Body of pancreas (tissue), 4 donors: ENCODE measurements at places on chromosomes 7 and 10.
A peak's percentile ranks its signal among the peaks of the same experiment; 100 is the strongest.

DNA sequence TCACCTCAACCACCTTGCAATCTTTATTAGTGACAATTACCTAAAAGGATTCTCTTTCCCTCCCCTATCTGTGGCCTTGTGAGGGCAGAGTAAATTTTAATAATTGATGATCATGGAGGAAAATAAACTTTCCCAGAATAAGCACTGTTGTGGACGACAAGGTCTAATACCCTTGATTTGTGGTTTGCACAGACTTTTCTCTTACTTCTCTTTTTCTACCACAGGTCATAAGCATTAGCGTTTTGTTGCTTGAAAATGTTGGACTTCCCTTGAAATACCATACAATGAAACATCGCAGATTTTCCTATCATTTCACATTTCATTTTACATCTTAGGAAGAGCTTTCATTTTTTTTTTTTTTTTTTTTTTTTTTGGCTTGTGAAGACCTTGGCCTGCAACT, 188.1 kb upstream of the TMEM72 start:
- no peak for DNase-seq

GRCh38 chr10:538895-539294, 150.6 kb downstream of the DIP2C start:
- DNase-seq = no peak

DNA sequence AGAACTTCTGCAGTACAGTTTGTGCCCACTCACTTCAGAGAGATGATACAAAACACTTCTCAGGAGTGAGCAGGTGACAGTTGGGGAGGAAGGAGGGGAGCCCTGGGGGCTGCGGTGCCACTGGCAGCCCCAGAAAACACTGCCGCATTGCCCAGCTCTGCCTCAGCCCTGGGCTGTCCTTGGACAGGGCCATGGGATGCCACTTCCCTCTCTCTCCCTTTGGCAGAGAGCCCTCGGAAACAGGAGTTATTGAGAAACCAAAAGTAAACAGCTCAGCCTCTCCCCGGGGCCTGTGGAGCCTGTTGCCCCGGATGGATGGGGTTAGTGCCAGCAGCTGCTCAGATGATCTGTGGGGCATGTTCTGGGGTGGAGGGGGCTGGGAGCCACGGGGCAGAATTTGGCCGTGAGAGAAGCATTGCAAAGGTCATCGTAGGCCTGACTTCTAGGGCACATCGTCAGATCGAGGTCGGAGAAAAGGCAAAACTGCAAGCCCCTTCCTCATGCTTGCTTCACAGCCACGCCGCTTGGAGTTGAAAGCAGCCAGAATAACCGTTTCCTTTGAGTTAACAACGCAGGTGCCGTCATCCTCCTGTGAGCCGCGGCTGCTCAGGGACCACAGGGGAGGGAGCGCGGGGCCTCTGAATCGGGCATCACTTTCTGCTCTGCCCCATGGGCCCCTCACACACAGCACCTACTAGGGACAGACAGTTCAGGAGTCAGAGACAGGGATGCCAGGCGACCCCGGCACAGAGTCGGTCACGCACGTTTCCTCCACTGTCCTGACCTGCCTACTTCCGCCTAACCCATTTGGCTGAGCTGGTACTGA, 256.4 kb downstream of the CAMK1D start:
- DNase-seq = peak; percentile 86

GRCh38 chr7:136392856-136393255, 415.7 kb upstream of the MTPN start:
- no peak for DNase-seq

DNA sequence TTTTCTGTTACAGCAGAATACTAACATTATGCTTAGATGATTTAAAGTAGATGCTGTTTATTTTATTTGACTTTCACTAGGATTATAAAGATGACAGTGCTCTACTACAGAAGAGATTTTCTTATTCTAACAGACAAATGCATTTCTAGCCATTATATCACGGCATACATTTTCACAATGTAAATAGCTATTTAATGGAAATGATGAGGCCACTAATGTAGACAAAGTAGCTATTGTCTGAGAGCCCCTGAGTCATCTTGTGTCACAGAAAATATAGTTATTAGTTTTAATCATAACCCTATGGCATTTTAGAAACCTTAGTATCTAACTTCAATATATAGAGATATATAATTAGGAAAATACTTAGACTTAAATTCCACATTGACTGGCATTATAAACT, 158.0 kb upstream of the AHR start:
- DNase-seq = no peak

DNA sequence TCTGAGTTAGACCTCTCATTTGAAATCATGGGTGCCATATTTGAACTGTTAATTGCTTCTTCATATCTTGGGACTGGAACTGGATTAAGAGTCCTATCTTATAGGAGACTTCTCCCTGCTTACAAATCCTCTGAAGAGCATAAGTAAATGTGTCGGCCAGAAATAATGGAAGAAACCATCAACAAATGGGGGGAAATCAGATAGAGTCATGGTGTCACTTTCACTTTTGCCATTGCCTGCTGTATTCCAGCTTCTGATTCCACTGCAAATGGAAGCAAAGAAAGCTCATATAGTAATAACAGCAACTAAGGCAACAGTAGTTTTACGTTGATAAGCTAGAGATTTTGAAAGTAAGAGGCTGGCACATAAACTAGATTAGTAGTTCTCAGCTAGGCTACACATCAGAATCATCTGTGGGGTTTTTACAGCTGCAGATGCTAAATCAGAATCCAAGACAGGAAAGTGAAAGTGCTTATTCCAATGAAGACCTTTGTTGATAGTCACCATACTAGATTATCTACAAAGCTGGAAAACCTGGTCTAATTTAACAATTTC, 12.3 kb upstream of the CRPPA start:
- DNase-seq = no peak

GRCh38 chr7:37275078-37275710, 173.5 kb downstream of the ELMO1 start:
- DNase-seq = no peak

DNA sequence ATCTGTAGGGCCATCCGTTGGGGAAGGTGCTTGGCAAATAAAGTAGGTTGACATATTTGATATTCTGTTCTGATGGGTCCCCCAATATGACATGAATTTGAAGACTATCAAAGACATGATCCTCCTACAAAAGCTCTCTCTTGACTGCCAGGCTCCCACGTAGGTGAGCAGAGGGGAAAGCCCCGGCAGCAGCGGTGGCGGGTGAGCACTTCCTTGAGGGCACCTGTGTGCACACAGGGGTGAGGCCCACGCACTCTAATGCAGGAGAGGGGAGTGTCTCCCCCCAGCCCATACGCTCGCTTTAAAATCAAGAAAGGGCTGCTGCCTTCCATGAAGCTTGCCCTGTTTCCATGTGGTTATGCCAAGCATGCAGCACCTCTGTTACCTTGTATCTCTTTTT, 100.4 kb downstream of the TAX1BP1 start:
- DNase-seq = no peak

DNA sequence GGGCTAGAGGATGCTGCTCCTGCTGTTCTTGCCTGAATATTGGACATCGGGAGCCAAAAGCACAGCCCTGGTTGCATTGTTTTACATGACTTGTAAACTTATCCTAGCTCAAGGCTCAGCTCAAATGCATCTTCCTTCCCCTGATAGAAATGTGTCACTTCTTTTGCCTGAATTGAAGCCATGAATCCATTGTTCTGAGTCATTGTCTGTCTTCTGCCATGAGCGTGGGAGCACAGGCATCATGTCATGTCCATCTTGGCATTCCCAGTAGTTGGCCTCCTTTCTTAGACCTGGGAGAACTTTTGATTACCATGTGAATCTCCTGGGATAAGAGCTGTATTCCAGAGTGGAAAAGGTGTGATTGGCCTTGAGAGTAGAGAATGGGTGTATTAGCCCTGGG, 54.1 kb upstream of the OPN4 start:
- DNase-seq = no peak

GRCh38 chr7:14579971-14580370, 322.6 kb downstream of the DGKB start:
- DNase-seq = no peak

DNA sequence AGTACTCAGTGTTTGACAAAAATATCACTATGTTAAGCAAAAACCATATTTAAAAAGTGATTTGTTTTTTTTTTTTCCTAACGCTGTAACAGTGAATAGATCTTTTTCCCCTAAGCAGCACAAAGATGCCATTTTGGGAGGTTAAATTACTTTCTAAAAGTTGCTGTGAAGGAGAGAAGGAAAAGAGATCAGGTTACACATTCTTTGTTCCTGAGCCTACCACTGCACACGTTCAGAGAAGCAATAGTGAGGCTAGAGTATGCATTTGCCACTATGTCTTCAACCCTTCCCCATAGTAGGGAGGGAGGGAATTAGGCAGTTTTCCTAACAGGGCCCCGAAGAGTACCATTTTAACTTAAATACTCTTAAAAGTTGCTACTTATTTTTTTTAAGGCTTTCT, 38.9 kb downstream of the BMPR1A start:
- DNase-seq = no peak

DNA sequence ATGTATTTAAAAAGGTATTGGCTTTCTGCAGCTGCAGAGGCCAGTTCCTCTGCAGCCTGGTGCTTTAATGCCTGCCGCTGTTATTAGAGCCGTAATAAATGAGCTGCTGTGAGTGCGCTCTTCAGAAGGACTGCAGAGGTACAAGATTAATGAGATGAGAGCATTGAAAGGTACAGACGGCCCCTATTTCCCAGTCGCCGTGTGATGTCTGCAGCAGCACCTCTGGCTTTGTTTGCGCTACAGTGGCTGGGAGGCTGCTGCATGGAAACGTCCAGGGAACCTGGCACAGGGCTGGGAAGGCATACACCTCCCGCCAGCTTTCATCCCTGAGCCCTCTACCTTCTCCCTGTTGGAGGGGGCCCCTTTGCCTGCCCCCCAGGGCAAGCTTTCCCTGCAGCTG, 383.8 kb upstream of the ZMIZ1 start:
- DNase-seq = peak; percentile 38

- DNase-seq = no peak
Observed at GRCh38 chr10:1372212-1372611, 316.0 kb downstream of the WDR37 start.

DNA sequence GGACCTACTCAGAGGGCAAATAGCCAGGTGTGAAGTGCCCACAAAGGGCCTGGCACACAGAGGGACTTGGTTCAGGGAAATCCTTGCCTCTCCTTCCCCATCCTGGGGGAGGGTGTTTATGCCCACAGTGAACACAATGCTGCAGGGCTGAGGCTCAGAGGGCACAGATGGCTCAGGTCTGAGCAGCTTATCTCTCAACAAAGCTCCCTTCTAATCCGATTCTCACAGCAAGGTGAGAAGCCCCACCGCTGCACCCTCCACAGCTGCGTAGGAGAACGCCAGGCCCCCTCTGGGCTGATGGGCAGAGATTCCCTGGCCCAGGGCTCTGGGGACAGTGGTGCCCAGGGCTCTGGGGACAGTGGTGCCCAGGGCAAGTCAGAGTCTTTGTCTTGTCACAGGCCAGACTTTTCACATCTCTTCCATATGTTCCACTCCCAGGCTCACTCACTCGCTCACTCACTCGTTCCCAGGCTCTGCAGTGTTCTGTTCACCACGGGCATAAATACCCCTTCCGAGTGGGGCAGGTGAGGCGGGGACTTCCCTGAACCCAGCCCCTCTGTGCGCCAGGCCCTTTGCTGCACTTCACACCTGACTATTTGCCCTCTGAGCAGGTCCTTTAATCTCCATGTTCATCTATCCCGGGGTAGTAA, 8.7 kb upstream of the CDHR1 start:
- no peak for DNase-seq

GRCh38 chr10:71494980-71495381, 98.3 kb downstream of the CDH23 start:
- no peak for DNase-seq

- no peak for DNase-seq
Observed at GRCh38 chr10:31120961-31121685, 89.5 kb upstream of the ZNF438 start.

DNA sequence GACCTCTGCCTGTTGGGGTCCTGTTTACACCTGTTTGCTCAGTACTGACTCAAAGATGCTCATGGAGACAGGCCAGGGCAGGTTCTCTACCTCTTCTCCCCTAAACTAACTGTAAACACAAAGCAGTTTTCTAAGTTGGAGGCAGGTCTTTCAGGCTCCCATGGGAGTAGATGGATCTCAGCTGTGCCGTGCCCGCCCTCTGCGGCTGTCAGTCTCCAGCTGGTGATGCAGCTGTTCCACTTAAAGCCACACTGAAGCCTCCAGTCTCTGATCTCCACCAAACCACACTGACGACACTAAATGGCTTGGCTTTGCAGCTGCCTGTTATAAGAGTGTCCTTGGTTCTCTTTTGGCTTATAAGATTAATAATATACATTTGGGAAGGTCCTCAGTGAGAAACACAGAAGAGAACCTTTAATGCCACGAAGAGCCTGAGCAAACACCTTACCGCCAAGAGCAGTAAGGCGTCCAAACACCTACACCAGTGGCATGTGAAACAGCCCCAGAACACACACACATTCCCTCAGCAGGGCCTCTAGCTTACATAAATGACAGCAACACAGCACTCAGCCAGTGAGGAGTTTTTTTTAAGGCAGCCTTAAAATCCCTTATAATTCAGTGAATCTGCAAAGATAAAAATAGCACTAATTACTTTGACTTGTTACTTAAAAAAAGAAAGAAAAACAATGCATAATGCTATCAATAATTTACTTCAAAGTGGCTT, 60.4 kb upstream of the KCNIP2 start:
- no peak for DNase-seq

DNA sequence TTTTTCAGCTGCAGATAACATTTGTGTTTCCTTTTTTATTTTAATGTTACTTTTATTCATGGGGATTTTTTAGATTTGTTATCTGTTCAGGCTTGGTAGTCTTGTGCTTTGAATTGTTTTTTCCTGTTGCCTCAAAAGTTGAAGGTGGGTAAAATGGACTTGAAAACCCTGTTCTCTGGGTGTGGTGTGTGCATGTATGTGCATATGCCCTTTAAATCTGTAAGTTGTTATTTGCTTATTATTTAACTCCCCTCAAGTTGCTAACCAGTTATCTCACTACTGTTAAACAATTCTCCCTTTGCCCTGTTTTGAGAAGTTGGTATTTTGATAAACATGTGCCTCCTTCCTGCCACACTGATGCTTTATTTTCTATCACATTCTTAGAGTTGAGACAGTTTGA, 30.6 kb downstream of the TSPAN14 start:
- no peak for DNase-seq

DNA sequence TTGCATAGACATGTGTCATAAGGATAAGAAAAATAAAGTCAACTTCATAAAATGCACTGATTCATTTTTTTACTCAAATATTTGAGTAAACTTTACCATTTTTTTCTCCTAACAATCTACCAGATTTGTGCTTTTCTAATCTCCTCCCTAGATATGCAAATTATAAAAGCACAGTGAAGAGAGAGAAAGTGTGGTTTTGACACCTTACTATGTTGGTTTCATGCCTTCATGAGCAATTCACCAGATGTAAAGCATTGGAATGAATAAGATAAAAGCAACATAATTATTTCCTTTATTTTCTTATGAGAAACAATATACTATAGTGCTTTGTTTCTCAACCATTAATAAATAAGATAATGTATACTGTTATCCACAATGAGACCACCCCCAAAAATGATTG, 432.5 kb upstream of the PCDH15 start:
- DNase-seq = no peak

DNA sequence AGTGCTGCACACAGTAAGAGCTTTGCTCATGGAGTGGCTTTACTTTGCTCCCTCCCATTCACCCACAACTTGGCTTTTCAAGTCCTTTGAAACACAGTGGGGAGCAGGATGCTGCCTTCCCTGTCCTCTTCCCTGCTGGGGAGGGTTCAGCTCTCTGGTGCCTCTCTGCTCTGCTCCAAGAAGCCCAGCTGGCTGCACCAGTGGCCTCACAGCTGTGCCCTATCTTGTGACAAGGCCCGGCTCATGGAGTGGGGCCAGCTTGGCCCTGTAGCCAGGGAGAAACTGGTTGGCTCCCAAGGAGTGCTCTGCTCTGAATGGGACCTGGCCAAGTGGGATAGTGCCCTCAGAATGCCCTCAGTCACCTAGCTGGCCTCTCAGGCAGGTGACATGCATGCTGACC, 212.3 kb upstream of the ZMIZ1 start:
- peak; percentile 88 for DNase-seq
